Stimulated activated CD4-positive, alpha-beta T cell treated with anti-CD3 and anti-CD28 coated beads, Interleukin-1b, Interleukin-23, amount 100 ng/mL, for 1 hour (primary cell): ENCODE measurements at places on chromosomes 6 and 20.
A peak's percentile ranks its signal among the peaks of the same experiment; 100 is the strongest.

DNA sequence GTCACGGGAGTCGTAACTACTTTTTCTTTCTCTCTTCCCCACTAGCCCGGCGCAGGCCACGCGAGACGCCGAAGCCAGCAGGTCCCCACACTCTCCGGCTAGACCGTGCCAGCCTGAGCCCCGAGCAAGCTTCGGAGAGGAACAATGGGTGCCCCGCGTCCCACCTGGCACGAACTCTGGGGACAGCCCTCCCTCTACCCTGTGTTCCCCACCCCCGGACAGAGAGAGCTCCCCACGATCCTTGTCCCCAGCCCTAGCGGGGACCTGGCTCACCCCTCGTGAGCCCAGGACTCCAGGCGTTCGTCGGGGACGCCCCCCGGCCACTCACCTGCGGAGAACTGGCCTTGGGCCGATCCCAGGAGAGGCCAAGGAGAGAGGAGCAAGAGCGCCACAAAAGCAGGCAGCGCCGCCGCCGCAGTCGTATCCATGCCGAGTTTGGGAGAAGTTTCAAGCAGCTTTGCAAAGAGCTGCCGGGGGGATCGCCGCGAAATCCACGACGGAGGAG lies 416 bp downstream of the PTPRK start:
- peak; percentile 16 for DNase-seq

DNA sequence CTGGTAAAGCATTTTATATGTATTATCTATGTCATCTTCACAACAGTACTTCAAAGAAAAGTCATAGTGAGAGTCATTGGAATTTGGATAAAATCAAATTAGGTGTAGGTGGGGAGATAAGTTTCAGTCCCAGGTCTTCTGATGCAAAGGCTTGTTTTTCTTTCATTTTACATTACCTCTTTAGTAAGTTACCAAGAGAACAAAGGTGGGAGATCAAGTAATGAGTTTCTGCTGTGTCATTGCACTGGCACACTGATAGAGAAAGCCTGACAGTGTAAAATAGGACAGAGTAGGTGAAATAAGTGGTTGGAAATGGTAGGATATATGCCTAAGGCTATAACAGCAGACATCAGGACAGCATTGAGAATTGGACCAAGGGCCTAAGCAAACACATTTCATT lies 250.4 kb downstream of the NKAIN2 start:
- no peak for DNase-seq

DNA sequence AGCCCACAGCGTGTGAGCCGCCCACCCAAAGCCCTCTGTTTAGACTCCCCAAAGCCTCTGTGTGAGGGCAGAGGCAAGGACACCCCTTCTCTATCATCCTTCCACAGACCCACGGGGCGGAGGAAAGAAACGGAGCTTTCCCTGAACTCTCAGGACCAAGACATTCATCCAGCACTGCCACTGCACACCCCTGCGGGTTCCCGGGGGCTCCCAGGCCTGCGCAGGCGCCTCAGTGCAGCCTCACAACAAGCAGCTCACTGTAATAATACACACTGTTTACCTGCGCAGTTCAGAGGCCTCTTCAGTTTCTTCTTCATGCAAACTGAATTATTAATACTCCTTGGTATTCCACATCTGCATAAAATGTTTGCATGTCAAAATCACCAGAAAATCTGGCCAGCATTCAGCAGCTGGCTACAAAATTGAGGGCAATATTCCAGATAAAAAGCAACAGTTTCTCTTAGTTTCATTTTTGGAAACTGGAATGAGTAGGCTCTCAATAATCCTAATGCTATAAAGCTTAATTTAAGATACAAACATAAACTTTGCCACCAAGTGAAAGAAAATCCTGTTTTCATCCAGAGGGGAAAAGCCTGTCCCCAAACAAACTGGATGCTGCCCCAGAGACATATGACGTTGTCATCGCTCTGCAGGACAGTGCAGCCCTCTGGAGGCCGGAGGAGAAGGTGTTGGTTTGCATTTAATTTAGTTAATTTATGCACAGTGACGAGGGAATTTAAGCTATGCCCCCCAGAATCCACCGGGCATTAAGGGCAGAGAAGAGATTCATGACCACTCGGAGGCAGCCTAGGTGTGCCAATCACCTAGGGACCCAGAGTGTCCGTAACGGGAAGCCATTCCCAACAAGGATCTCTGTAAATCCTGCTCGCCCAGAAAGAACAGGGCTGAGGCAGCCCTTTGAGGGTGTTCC lies 45.3 kb downstream of the NINL start:
- no peak for DNase-seq

DNA sequence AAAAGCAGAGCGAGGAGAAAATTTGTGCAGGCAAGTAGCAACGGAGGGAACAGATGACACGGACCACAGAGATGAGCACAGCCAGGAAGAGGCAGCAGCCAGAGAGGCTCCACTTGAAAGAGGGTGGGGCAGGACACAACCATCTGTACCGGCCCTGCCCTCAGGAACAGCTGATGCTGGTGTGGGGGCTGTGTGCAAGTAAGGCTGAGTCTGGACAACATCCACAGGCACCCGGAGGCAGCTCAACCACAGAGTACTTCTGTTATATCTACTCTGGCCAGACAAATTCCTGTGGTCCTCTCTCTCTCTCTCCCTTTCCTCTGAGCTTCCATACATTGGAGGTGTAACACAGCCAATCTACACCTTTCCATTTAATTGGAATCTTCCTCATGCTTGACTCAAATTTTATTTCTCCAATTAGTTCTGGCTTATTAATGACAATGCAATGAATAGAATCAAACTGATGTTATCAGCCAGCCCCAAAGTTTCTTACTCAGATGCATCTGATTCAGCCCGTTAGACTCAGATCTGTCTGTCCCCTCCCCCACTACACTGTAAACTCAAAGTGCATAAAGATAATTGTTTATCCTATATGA lies 24.9 kb downstream of the KIF13A start:
- DNase-seq = no peak

GRCh38 chr6:92289831-92290230 lies 1129.5 kb downstream of the EPHA7 start:
- DNase-seq = no peak

GRCh38 chr20:61371501-61372136 lies 119.6 kb downstream of the CDH4 start:
- no peak for DNase-seq
